ENCODE measurements at places on chromosomes 1 and 21.

DNA sequence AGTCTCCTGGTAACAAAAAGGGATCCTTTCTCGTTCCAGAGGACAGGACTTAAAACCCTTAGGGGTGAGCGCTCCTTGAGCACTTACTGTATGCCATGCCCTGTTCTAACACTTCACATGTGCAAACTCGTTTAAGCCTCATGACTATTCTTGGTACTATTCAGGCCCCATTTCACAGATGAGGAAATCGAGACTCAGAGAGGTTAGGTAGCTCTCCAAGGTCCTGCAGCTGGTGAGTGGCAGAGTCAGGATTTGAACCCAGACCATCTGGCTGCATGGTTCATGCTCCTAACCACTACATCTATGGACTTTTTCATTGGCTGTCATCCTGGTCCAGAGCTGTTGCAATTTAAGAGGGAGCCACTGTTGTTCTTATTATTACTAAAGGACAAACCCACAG lies 46.7 kb upstream of the WNT4 start:
- no peak for DNase-seq

- DNase-seq = no peak
Observed at GRCh38 chr1:246245541-246245940, 261.5 kb downstream of the SMYD3 start.

GRCh38 chr1:942411-942821 lies 16.6 kb downstream of the NOC2L start:
- no peak for DNase-seq

DNA sequence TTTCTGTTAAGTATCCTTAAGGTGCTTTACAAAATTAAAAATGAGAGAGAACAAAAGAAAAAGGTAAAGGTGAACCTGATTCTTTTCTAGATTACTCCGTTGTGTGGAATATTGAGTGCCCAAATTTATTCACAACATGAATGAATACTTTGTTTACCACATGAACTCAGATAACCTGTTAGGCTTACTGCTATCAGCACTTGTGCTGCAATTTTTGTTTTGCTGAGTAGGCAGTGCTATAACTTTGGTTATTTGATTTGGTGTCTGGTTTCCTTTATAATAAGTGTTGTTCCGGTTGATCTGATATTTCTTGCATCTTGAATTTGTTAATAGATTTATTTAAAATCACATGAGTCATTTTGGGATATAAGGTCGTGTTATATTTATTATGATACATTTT lies 195.9 kb downstream of the NEGR1 start:
- DNase-seq = no peak

DNA sequence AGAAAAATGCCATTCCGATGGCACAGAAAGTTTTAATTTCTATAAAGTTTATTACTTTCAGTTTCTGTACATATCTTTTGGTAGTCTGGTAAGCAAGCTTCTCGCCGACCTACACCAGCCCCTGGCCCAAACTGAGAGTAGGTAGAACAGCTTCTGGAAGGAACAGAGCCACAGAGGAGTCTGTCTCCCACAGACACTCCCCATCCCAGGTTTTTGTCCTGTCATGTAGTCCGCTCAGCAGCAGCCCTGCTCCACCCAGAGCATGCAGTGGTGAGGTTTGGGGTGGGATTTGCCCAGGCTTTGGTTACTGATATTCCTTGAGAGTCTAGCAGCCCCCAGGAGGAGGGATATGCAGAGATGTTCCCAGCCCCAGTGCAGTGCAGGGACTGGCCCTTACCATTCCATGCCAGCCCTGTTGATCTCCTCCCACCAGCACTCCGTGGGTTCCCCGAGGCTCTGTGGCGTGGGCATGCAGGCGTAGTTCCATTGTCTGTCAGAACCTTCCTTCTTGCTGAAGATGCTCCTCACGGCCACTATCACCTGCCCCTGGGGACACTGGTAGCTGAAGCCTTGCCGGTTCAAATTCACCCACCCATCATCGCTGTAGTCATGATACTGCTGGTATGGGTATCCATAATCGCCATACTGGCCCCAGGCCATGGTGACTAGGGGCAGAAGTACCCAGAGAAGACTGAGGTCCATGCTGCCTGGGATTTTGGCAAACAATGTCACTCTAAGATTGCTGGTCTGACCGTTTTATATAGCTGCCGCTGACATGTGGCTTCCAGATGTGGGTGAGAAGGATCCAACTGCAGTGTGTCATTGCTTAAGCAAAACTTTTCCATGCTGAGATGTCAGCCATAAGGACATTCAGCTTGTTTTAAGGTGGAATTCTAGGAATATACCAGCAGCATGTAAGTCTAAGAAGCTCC lies at the start of gene DPT:
Gene DPT (minus strand): TSS at position 734 of the 932 bp plus-strand sequence. CDS start 32 bp downstream, at position 702.
- no peak for DNase-seq

DNA sequence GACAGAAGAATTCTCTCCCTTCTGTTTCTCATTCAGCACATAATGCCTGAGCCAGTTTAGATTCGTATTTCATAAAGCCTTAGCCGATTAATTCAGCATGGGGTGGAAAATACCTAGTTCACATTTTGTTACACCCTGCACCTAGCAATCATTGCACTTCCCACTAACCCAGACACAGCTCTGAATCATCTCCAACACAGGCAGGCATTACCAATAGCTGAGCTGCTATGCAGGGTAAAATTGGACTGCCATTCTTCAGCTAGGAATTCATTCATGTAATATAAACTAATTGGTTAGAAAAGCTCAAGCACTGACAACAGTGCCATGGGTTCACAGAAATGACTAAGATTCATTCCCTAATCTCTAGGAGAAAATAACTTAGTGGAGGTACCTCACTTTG lies 26.9 kb upstream of the NKAIN1 start:
- DNase-seq = no peak

- DNase-seq = no peak
Observed at GRCh38 chr1:100397681-100398080, 45.4 kb downstream of the CDC14A start.
